ENCODE measurements at places on chromosomes 11 and 22. TPM values are rescaled to one million over a fixed set of nuclear protein-coding genes. Genes with fewer than 3 reads are reported as not detected.

GRCh38 chr11:118111019-118111743, 24.4 kb upstream of the SMIM35 start:
- DNase-seq: no peak

DNA sequence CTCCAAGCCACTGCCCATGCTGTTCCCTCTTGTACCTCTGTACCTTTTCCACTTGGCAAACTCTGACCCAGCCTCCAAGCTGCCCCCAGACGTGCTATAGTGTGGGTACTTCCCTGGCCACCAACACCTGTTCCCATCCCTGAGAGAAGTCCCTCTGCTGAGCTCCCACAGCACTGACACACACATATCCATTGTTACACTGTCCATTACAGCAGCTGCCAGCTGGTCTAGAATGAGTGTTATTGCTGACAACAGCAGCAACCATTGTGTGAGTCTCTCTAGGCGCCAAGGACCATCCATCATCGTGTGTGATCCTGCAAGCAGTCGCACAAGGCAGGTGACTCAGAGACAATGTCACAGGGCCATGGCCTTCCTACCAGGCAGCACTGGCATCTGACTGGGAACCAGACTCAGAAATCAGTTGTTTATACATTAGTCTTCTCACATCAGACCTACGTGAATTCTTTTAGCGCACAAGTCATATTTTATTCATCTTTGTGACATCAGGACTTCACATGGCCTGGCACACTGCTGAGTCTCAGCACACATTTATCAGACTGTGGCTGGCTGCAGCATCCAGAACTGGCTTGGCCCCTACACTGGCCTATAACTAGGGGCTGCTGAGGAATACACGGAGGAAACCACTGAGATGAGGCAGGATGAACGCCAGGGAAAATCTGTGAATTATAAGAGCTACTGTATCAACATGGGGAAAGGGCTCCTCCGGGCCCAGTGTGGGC, 56.4 kb downstream of the SGSM3 start:
- no peak for DNase-seq

GRCh38 chr11:58046231-58046630, 15.5 kb downstream of the OR6Q1 start:
- DNase-seq: no peak

- no peak for DNase-seq
Measured at GRCh38 chr11:77871855-77872254, 50.9 kb downstream of the AAMDC start.

DNA sequence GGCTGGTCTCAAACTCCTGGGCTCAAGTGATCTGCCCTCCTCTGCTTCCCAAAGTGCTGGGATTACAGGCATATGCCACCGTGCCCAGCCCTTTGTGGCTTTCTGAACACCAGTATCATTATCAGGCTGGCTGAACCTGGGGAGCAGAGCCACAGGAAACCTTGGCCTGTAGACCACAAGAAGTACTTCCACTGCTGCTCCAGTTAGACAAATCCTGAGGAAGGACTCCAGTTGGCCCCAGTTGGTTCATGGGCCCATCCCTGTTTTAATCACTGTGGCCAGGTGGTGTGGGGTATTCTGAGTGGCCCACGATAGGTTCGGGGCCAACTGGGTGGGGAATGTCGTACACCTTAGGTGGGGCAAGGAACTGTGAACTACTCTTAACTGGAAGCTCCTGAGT, 5.5 kb upstream of the DUSP18 start:
- no peak for DNase-seq

DNA sequence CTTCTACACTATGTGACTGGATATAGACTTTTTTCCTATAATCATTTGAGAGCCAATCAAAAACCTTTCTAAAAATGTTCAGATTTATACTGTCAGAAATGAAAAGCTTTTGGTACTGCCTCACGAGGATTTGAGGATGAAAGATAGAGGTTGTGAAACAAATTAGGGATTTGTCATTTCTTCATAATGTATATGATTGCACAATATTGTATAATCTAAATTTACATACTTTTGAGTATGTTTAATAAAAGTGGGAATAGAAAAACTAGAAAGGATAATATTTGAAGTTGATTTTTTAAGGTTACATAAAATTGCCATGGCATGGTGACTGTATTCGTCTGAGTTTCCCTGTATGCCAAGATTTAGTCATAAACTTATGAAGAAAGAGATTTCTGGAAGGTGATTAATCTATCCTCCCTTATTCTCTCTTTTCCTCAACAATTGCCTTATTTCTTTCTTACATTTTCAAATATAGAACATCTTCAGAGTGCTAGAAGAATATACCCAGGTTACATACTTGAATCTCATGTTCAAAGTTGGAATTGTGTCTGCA, 56.2 kb downstream of the CASP12 start:
- no peak for DNase-seq

- DNase-seq: no peak
Measured at GRCh38 chr11:17541330-17541885, 2.8 kb downstream of the USH1C start.

DNA sequence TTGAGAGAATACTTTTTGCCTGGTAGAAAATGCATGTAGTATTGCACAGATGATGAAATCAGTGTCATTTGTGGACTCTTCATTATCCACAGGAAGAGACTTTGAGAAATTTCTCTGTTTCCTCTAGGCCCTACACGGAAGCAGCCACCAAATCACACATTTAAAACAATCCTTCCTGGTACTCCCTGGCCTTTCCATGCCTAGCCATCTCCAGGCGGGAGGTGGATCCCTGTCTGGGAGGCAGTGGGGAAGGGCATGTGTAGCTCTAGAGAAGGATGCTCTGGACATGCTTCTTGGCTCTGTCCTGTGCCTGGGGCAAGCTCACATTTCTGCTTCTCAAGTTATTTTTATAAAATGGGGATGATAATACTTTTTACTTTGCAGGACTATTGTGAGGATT, 114.1 kb downstream of the ADAMTS15 start:
- DNase-seq: no peak

DNA sequence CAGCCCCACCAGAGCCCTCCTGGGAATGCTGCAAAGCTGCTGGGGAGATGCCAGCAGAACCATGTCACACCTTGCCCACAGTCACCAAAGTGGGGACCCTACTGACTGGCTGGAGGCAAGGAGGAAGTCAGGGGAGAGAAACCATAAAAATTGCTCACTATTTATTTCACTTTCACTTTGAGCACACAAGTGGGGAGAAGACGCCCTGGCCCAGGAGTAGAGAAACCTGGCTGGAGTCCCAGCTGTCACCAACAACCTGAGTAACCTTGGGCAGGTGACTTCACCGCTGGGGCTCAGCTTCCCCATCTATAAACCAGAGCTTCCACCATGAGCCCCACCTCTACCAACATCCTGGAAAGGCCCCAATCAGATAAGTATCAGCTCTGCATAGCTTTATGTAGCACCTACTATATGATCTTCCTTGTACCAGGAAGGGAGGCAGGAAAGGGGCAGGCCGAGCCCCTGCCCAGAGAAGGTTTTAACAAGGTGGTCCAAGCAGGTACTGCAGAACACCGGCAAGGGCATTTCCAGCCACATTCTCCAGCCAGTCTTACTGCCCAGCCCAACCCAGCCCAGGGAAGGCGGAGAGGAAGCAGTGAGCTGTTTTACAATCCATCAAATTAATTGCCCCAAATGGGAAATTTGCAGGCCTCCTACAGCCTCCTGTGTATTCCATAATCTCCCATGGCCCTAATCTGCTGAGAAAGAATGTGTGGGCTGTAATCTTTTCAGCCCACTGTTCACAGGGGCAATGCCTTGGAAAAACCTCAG, 27.6 kb downstream of the PLEKHA7 start:
- DNase-seq: no peak

- DNase-seq: no peak
Measured at GRCh38 chr22:30396871-30397655, at the start of gene SEC14L2. Gene SEC14L2 (plus strand): TSS chr22:30397018. CDS start chr22:30397117, 99 bp downstream.

The CASP12 gene
- 2.6 TPM for total RNA-seq

The RCOR2 gene
- total RNA-seq: 0.45 TPM

The OR4D5 gene
- total RNA-seq: not detected

Measured in esophagus muscularis mucosa (tissue), 4 donors.